ENCODE measurements at places on chromosomes 7 and 10. TPM values are rescaled to one million over a fixed set of nuclear protein-coding genes. Genes with fewer than 3 reads are reported as not detected.
A peak's percentile ranks its signal among the peaks of the same experiment; 100 is the strongest.

- DNase-seq = no peak
Measured at GRCh38 chr7:101278461-101279292, 33.8 kb upstream of the FIS1 start.

DNA sequence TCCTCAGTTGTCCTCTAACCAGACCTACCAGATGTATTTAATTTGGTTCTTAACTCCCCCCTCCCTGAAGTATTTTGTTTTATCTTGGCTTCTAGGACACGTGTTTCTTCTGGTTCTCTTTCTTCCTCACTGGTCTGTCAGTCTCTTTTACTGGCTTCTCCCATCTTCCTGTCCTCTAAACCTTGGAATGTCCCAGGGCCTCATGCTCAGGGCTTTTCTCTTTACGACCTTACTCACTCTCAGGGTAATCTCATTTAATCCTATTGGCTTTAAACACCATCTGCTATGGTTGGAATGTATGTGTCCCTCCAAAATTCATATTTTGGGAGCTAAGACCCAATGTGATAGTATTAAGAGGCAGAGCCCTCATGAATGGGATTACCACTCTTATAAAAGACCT, 418.2 kb upstream of the PODXL start:
- DNase-seq = no peak

DNA sequence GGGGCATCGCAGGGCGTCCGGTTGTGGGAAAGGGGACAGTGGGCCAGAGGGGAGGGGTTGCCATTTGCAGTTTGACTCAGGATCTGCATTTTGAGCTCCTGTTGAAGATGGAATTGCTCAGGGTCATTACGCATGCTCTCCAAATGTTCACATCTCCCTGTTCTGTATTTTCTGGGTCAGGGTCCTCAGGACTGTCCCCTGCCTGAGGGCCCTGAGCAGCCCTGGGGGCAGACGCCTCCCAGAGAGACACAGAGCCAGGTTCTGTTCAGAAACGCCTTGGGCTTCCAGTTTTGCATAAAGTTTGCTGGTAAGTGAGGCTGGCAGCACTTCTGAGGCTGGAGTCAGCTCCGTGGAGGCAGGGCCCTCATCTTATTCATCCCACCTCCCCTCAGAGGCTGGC, 34.1 kb upstream of the NUB1 start:
- no peak for DNase-seq

- no peak for DNase-seq
Measured at GRCh38 chr7:94514140-94514889, 4.7 kb downstream of the CASD1 start.

FGFR2 gene
- 7.4 TPM for total RNA-seq

- DNase-seq = no peak
Measured at GRCh38 chr10:113007343-113007771, 57.3 kb downstream of the TCF7L2 start.

DNA sequence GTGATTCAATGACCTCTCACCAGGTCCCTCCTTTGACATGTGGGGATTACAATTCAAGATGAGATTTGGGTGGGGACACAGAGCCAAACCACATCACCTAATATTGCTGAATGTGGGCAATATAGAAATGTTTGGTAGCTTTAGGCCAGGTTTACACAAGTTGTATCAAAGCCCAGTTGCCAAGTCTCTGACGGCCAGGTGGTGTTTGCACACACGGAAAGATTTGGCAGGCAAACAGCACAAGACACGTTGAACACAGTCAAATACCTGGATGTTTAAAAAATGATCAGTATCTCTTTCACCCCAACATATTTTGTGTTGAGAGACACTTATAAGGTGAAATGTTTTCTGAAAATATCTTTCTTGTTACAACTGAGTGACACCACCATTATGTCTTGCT, 294.4 kb upstream of the MKI67 start:
- no peak for DNase-seq

DNA sequence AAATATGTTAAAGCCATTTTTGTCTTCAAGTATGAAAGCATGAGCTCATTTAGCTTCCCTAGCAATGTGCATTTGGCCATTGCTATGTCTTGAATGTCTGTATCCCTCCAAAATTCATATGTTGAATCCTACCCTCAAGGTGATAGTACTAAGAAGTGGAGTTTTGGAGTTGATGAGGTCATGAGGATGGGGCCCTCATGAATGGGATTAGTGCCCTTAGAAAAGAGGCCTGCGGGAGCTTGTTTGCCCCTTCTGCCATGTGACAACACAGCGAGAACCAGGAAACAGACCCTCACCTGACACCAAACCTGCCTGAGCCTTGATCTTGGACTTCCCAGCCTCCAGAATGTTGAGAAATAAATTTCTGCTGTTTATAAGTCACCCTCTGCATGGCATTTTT, 61.3 kb upstream of the UCN3 start:
- no peak for DNase-seq

DNA sequence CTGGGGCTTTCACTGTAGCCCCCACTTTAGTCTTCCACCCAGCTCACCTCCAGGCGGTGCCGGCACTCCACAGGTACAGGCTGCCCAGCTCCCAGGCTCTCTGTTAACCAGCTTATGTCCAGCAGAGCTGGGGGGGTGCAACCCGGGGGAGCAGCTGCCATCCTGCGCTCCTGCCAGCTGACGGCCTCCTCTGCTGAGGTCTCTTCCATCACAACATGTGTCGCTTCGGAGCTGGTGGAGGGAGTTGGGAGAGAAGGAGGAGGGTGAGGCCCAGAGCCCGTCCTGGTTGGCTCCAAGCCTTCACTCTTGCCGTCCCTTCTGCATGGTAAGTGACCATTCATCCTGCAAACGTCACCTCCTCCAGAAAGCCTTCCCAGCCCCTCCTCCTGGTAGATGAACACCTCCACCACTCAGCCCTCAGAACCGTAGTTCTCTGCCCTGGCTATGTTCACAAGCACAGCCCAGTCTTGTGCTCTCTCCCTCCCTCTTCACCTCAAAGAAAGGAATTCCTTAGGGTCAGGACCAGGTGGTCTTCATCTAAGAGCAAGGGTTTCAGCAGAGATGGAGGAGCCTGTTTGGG, 1.6 kb downstream of the POLM start:
- no peak for DNase-seq

GRCh38 chr7:4068286-4068685, 613.8 kb upstream of the FOXK1 start:
- DNase-seq = no peak

CRYGN gene
- total RNA-seq = not detected

DNA sequence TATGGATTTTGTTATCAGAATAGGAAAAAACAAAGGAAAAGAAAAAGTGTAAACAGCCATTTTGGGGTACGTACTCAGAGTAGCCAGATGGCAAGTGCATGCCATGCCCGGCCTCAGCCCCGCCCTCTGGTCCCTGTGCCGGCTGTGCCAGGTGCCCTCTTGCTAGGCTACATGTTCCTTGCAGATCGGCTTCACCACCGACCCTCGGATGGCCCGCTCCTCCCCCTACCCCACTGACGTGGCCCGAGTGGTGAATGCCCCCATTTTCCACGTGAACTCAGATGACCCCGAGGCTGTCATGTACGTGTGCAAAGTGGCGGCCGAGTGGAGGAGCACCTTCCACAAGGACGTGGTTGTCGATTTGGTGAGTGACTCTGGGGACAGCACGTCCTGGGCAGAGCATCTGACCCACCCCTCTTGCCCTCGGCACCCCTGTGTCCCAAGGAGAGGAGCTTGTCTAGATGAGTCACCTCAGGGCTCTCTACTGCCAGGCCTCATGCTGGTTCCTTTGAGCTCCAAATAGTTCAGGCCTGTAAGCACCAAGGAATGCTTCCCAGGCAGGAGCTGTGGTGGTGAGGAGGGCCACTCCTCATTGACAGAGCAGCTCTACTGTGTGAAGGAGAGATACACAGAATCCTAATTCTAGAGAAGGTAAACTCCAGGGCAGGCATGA, 54.9 kb upstream of the ZMIZ2 start:
- no peak for DNase-seq

DNA sequence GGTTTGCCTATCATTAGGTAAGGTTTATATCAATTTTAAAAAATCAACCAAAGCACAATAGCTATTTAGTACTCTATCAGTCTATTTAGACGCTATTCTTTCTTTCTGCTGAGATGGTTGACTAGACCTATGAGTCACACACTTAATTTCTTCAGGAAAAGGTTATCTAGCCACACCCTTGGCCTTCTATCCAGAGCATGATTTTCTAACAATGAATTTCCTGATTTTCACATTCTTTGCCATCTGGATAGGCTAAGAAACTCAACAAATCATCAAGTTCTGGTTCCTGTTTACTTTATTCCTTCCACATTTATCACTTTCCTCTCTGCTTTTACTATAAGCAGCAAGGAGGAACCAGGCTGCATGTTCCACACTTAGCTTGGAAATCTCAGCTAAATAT, 8.1 kb downstream of the PRPS1L1 start:
- DNase-seq = peak; percentile 51

FAM131B gene
- not detected for total RNA-seq

- DNase-seq = no peak
Measured at GRCh38 chr7:27901028-27901760, 161.2 kb downstream of the TAX1BP1 start.

CDK13 gene
- 38.8 TPM for total RNA-seq

WNT2 gene
- total RNA-seq = not detected

CCDC172 gene
- total RNA-seq = not detected

TMEM196 gene
- not detected for total RNA-seq

ADCK2 gene
- total RNA-seq = 49.0 TPM

GATA3 gene
- total RNA-seq = 1.7 TPM

DNA sequence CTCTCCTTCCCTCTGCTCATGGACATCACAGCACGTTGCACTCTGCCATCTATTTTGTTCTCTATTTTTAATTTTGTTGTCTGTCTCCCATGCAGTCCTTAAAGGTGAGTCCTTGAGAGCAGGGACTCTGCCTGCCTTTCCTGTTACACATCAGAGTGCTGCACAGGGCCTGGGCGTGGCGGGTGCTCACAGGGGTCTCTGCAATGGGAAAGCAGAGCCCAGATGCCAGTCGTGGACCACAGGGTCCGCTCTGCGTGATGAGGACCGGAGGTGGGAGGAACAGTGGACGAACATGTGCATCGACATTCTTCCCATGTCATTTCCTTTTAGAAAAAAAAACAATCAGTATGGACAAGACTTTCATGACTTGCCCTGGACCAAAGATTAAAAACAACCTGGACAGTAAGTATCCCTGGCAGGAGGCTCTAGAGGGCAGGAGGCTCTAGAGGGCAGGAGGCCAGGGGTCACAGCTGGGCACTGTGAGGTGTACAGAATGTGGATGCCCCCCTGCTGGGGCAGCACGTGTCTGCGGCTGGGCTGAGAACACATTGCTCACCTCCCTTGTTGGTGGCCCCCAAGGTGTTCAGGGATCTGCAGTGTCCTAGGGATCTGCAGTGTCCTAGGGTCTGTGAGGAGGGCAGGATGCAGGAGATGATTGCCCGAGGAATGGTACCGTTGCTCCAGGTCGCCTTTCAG, 29.6 kb upstream of the ZNF488 start:
- DNase-seq = no peak

PITRM1 gene
- total RNA-seq = 132 TPM

Data from Caki2 (cell line).